Urinary bladder (tissue), 4 donors: ENCODE measurements at places on chromosomes 11 and 22. TPM values are rescaled to one million over a fixed set of nuclear protein-coding genes. Genes with fewer than 3 reads are reported as not detected.

GRCh38 chr22:38218661-38219622 lies 17.1 kb downstream of the MAFF start:
- no peak for DNase-seq

DNA sequence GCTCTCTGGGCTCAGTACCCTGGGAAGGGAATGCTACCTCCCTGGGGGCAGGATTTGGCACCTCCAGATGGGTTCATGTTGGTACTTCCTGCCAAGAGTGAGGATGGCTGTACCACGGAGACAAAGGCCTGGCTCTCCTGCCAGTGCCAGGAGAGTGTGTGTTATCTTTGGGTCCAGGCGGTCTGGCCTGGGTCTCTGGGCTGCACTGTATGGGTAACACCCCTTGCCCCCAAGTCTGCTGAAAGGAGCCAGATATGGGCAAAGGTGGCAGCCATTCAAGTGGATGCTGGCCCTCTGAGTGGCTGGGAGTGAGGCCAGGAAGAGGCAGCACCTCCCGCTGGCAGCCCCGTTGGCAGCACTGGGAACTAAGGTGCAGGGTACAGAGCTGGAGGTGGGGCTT lies 91.5 kb downstream of the NECTIN1 start:
- DNase-seq: no peak

GRCh38 chr11:27673979-27674663 lies 26.1 kb downstream of the BDNF start:
- no peak for DNase-seq

DNA sequence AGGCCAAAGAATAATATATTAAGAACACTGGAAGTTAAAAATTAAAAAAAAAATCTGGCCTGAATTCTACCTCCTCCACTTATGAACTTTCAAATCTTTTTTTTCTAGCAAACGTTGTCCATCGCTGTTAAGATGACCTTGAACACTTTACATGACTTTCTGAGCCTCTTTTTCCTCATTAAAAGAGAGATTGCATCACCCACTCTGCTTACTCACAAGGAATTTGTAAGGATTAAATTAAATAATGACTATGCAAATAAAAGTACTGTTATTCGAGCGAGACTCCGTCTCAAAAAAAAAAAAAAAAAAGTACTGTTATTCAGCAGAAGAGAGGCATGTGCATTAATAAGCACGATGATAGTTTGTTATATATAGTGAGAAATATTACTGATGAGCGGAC lies 285.1 kb upstream of the CCDC90B start:
- no peak for DNase-seq

DNA sequence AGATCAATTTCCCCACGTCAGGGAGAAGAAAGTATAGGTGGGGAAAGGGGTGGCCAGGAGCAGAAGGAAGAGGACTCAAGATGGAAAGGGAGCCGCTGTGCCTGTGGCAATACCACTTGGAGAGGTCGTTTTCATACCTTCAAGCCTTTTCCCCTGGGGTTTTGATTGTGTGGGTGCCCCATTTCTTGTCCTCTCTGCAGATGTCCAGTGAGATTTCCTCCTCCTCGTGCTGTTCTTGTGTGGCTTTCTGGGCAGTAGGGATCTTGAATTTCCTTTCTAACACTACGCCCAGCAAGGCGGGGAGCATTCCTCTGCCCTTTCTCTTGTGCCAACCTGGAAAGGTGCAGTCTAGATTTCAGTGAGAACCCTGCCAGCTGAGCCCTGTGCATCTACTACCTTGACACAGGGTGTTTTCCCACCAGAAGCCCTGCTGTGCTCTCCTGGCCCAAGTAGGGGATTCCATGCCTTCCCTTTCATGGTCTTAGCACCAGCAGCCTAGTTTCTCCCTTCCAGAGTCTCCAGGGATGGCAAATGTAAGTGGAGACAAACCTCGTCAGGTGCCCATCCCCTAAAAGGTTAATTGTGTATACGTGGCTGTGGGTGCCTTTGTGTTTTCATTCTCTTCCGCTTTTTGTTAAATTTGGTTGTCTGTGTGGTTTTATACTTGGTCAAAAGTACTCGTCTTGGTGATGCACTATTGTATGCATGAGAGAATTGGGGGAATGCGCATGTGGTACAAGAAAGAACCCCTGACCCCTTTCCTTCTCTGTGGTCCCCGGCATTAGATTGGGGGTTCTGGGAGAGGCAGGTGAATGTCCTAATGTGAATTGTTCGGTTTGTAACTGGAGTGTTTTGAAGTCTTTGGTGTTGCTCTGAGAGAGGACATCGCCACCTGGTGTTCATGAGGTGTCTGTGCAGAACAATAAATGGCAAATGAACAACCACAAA lies 71.4 kb upstream of the MPEG1 start:
- DNase-seq: no peak

DNA sequence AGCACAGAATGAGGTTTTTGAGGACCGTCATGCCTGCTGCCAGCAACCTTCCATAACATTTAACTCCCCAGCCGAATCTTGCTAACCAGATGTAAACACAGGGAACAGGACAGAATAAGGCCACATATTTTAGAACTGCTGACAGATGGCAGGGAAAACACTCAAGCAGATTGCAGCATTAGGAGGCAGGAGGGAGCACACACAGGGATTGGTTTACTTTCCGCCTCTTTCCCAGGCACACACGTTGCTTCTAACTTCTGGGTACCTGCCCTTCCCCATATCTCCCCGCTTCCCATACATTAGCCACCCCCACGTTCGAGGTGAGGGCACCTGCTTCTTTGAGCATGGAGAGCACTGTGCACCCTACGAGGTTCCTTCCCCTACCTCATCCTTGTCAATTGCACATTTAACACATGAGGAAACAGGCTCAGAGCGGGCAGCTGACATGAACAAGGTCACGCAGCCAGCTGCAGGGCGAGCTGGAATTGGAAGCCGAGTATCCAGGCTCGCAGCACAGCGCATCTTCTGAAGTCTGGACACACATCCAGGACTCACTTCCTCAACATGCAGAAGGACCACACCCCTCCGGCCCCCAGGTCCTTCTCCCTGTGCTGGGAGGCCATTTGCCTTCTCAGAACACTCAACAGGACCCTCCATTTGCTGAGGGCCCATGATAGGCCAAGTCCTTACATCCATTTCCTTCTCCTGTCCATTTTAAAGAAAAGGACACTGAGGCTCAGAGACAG lies 18.7 kb downstream of the ASPHD2 start:
- no peak for DNase-seq

DNA sequence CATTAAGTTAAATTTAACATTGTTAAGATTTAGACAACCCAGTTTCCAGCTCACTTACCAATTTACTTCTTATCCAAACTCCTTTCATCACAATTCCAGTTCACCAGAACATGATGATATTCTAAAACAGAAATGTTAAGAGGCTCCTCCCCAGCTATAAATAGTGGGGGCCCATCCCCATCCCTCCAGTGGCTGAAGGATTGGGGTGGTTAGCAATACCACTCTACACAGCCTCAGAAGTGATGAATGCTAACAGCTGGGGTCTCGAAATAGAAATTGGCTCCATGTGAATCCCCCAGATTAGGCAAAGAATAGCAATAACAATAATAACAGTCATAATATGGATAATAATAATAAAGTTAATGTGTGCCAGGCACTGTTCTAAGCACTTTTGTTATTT lies 97.9 kb upstream of the NCAM1 start:
- DNase-seq: no peak

DNA sequence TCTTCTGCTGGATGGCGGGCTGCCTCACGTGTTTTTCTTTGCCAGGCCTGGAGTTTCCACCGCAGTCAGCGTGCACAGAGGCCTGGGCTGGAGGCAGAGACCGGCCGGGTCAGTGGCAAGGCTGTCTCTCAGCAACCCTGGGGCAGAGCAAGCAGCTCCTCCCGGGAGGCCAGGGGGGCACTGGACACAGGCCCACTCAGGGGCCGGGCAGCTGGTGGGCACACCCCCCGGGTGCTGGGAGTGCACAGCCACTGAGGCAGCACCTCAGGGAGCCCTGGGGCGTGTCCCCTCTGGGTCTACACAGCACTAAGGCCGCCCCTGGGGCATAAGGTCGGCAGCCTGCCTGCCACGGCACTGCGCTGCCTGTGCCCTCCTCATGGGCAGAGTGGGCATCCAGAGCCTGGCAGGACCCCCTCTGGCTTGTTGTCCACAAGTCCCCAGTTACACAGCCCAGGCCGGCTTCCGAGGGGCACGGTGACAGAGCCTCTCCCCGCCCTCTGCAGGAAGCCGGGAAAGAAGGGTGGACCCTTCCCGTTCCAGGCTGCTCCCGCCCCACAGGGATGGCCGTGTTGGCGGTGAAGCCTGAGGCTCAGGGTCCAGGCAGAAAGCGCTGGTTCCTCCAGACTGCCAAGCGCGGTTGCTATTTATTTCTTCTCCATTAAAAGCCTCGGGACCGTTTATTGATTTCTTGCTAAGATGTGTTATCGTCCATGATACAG lies 18.5 kb upstream of the TH start:
- DNase-seq: no peak

- DNase-seq: no peak
Observed at GRCh38 chr11:60985991-60986915, 14.8 kb downstream of the CD6 start.

- DNase-seq: no peak
Observed at GRCh38 chr11:331358-332060, 10.8 kb upstream of the IFITM3 start.

- DNase-seq: no peak
Observed at GRCh38 chr11:46275964-46276641, 1.4 kb upstream of the CREB3L1 start.

Gene OR4D5
- total RNA-seq: not detected

Gene TPBGL
- total RNA-seq: not detected

Gene CENPM
- total RNA-seq: 6.2 TPM

Gene PANX3
- not detected for total RNA-seq

Gene BMAL1
- total RNA-seq: 16.4 TPM

Gene PTPRCAP
- total RNA-seq: 1.2 TPM
